ENCODE measurements at places on chromosomes 3 and 15. TPM values are rescaled to one million over a fixed set of nuclear protein-coding genes. Genes with fewer than 3 reads are reported as not detected.

NEK4 gene
- total RNA-seq: 12.8 TPM

ADCY5 gene
- total RNA-seq: 163 TPM

MDFIC2 gene
- not detected for total RNA-seq

SNX1 gene
- 57.1 TPM for total RNA-seq

PLOD2 gene
- total RNA-seq: 18.2 TPM

ACTRT3 gene
- total RNA-seq: 1.4 TPM

- DNase-seq: no peak
Measured at GRCh38 chr15:85684174-85684710, 110.5 kb downstream of the KLHL25 start.

DNA sequence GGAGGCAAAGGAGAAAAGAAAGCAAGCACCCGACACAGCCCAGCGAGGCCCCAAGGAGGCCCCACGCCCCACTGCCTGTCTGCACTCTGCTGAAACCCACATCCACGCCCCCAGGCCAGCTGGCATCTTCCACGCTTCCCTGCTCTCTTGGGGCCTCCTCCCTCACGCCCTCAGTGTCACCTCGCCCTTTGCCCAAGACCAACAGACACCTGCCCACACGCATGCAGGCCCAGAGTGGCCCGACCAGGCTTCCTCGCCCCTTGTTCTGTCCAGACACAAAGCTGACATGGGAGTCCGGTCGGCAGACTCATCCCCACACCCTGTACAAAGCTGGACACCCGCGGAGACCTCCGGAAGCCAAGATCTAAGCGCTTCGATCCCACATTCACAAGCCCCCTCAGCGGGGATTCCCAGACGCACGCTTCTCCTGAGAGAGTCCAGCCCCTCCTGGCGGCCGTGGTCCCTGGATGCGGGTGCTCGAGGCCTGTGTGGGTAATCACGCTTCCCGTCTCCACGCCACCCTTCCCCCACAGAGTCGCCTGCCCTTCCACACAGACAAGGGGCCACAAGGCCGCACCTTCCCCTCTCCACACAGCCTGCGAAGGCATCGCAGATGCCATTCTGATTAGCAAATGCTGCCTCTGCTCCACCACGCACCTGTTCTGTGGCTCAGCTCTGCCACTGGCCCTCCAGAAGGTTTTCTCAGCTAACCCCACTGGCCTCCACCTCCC lies 176.6 kb downstream of the XXYLT1 start:
- no peak for DNase-seq

DNA sequence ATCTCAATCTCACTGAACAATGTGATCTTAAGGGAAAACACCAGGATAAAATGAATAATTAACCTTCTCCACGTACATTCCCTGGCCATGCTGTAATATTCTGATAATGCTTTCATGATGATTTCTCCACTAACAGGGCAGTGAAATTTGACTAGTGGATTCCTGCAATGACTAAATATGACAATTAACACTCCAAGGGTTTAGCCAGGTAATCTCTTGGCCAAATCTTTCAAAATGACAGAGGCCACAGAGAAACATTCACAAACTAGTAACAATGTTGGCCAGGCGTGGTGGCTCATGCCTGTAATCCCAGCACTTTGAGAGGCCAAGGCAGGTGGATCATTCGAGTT lies 31.7 kb upstream of the ST8SIA2 start:
- DNase-seq: no peak

GRCh38 chr3:63762180-63762579 lies 56.9 kb upstream of the C3orf49 start:
- no peak for DNase-seq

GRCh38 chr15:34353627-34354026 lies 10.5 kb downstream of the NUTM1 start:
- no peak for DNase-seq

GRCh38 chr15:91061997-91062396 lies 38.1 kb upstream of the SV2B start:
- no peak for DNase-seq

DNA sequence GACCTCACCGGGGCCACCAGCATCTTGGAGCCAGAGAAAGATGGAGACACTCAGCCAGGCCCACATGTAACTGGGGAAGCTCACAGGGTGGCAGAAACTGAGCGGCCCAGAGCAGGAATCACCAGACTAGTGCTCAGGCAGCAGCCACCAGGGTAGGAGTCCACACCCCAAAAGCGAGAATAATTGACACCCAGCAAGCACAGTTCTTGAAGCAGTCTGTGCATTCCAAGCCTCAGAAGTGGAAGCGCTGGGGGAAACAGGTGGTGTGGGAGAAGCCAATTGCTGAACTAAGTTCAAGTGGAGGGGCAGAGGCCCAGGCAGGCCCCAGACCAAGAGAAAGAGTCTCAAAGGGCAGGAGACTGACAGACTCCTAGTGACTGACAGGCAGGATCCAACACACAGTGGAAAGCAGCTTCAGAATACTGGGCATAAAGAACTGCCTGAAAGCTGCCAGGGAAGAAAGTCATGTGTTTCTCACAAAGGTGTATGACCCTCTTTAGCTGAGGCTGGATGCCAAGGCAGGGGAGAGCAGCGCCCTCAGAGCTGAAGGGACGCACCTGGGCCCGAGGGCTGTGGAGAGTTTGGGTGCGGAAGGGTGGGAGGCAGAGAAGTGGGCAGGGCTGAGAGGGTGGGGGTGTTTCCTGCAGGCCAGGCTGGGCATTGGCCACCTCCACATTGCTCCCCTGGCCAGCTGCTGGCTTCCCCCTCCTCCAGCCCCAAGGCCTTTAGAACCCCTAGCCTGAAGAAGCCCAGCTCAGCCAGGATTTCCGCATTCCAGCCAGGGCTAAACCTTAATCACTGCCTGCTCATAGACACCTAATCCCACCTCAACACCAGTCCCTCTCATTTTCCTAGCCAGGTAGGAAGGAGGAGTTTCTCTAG lies 7.7 kb downstream of the NT5DC2 start:
- DNase-seq: no peak

DNA sequence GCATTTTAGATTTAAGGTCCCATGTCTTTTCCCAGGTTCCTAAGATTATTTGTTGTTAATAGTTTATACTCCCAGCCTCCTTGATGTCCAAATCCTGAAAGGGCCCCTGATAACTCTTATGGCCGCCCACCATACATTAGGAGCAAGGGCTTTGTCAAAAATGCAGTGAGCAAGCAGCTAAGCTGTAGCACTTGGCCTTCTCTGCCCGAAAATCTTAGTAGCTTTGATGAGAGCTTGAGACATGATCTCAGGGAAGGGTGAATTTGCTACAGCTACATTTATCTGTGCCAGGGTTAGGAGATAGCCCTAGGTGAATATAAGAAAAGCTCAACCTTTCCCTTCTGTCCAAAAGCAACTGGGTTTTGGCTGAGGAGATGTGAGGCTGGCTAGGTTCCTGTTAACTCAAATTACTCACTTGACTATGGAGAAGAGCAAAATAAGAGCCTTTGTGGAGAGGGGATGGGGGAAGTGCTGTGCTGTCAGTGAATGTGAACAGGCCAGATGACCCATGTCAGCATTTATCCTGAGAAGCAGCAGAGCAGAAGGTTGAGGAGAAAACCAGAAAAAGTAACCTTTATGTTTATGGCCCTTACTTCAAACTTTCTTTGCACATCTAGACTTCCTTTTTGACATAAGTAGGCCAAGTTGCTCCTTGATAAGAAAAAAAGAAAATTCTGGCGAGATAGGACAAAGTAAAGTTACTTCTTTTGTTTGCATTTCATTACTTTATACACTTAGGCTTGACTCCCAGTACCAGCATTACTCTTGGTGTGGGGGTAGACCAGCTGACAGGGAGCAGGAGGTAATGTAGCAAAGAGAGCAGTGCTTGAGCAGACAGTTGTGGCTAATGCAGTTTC lies 21.1 kb downstream of the MAPK6 start:
- no peak for DNase-seq

- DNase-seq: no peak
Measured at GRCh38 chr15:82174471-82175235, 87.9 kb downstream of the EFL1 start.

DNA sequence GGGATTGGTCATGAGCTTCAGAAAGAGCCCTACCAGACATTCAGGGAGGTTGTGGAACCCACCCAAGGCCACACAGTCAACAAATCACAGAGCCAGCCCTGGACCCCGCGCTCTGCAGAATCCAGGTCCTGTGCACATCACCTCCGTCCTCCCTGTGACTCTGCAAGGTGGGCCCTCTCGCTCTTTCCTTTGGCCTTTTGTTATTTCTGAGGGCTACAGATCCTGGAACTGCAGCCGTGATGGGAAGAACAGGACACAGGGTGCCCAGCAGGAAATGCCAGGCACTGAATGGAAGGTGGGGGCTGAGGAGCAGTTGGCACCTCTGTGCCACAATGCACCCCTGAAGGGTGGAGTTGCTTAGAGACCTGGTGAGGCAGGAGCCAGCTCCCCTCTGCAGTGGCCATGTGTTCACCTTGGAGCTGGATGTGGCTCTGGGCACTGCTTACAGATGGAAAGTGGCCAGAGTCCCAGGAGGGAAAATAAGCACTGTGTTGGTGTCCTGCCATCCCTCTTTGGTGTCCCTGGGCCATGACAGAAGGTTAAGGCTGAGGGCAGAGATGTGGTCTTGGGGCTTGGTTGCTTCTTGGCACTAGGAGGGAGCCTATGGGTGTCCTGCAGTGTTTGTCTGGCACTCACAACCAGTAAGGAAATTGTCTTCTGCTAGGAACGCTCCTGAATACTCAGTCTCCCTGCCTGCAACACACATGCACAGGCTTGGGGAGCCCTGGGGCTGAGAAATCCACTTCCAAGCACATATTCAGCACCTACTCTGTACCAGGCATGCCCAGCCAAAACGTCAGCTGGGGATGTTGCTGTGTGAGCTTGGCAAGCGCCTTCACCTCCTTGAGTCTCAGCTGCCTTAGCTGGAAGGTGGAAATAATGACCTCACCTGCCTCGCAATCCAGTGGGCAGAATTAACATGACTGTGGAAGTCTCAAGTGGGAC lies 98.0 kb upstream of the SLC6A6 start:
- no peak for DNase-seq

- DNase-seq: no peak
Measured at GRCh38 chr3:81929697-81930096, 168.3 kb upstream of the GBE1 start.

DNA sequence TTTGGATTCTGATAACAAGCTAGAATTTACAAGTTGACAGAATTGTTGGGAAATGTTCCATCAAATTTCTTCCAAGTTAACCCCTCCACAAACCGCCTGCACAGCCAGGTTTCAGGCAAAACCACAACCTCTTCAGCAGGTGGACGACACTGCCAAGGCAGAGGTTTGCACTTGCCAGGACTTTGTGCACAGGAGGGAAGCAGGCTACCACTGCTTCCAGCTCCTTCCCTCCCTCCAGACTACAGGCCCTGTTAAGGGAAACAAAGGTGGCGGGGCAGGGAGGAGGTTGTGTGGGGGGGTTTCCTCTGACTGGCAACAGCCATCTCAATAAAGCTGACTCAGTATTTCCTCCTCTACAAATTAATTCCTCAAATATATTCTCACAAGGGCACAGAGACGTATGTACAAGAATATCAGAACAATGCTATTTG lies 42.2 kb downstream of the TBC1D2B start:
- no peak for DNase-seq

Data from right atrium auricular region (tissue), 2 donors.